Activated T-helper 17 cell treated with anti-CD3 and anti-CD28 coated beads, Interleukin-2, amount 50 U/mL, for 72 hours (primary cell): ENCODE measurements at places on chromosomes 7 and 10.

DNA sequence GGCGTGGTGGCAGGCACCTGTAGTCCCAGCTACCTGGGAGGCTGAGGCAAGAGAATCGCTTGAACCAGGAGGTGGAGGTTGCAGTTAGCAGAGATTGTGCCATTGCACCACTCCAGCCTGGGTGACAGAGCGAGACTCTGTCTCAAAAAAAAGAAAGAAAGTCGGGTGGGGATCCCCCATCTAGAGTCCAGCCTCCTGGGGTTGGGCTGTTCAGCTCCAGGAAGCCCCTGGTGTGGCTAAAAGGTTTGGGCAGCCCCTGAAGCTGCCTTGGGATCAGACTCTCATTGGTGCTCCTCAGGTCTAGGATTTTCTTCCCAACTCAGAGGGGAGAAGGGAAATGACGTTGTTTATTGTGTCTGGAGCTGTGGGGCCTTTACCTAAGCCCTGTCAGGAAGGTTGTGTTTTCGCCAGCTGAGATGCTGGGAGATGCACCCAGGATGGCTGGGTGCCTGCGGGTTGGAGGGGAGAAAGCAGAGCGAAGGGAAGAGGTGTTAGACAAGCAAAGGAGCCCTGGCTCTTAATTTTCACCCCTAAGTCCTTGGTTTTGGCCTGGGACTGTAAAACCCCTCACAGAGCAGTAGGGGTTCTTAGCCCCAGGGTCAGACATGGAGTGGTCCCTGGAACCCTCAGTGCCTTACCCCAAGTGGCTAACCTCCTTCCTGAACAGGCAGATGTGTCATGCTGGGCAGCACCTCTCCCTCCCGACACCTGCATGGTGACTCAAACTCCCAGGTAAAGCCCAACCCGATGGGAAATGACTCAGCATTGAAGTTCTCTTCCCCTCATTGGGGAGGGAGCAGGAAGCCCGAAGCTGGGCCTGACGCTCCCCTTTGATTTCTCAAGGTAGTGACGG lies 21.1 kb downstream of the PLAU start:
- ATAC-seq: peak; percentile 97

DNA sequence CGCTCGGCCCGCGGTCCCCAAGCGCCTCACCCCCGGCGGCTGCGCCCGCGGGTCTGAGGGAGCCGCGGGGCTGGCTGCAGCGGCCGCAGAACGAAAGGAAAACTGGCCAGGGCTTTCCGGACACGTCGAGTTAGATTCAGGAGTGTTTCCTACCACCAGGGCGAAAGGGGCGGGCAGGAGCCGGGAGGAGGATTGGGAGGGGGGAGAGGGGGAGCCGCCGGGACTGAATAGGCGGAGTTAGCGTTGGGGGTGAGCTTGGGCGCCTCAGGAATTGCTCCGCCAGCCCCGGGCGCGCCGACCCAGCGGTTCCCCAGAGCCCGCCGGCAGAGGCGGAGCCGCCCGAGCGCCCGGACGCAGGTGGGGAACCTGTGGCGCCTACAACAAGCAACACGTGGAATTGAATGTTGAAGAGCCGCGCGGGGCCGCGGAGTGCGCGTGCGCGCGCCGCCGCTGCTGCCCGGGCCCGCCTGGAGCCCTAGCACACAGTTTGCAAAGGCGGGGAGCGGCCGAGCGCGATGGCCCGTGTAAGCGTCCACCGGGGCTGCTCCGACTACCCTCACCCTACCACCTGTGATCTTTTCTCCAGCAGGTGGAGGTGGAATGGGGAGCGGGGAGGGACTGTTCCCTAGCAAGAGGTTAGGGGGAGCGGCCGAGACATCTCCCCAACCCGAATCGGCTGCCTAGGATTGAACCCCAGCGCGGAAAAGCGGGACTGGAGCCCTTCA lies at the start of gene CADPS2:
Gene CADPS2, minus strand, starts transcription at position 104 of the 725 bp plus-strand sequence. CDS start 123 bp downstream, outside the sequence.
- ATAC-seq: peak; percentile 19

- no peak for ATAC-seq
Measured at GRCh38 chr10:62000037-62000603, 98.6 kb downstream of the ARID5B start.

- peak; percentile 46 for ATAC-seq
Measured at GRCh38 chr10:5387169-5387568, 17.5 kb downstream of the TUBAL3 start.

DNA sequence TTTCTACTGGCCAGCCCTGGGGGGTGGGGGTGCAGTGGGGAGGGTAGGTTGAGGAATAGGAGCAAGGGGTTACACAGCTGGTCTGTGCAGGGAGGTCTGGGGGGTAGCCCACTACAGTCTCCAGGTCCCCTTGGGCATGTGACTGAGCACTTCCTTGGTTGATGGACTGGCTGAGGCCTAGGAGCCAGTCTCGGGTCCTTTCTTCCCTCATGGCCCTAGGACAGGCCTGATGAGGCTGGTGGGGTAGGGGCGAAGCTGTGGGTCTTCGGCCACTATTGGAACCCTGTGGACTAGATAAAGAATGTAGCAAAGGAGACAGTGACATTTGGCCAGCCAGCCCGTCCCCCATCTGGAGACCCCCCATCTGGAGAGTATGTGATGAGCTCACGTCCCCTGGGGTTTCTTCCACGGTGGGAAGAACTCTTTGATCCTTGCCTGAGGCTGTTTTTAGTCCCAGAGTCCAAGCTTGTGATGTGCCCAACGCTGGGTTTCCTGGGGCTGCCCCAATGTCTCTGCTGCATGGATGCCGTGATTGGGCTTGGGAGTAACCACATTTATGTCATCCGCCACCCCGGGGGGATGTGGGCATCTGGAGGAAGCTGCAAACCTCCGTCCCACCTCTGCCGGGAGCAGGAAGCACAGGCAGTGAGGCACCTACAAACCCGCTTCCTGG lies 20.7 kb downstream of the FAM241B start:
- ATAC-seq: peak; percentile 63

DNA sequence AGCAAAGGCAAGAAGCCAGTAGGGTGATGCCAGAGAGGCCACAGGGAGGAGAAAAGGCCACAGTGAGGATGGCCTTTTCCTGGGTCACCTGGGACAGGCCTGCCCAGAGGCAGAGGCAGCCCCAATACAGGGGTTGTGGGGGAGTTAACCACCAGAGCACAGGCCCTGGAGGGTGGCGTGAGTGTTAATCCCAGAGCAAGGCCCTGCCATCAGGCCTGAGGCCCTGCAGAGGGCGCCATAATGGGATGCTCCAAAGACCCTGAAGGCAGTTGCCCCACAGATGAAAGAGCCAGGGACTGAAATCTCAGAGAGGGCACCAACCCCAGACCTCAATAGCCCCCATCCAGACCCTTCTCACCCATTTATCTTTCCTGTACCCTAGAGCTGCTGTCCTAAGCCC lies 23.9 kb downstream of the SLC13A4 start:
- no peak for ATAC-seq

GRCh38 chr10:49598164-49598856 lies 11.8 kb upstream of the SLC18A3 start:
- no peak for ATAC-seq

GRCh38 chr10:118564652-118565051 lies 30.8 kb downstream of the PRLHR start:
- ATAC-seq: no peak

- no peak for ATAC-seq
Measured at GRCh38 chr7:129561677-129562359, 49.7 kb upstream of the NRF1 start.

- peak; percentile 39 for ATAC-seq
Measured at GRCh38 chr10:100621360-100622205, 85.8 kb downstream of the HIF1AN start.

DNA sequence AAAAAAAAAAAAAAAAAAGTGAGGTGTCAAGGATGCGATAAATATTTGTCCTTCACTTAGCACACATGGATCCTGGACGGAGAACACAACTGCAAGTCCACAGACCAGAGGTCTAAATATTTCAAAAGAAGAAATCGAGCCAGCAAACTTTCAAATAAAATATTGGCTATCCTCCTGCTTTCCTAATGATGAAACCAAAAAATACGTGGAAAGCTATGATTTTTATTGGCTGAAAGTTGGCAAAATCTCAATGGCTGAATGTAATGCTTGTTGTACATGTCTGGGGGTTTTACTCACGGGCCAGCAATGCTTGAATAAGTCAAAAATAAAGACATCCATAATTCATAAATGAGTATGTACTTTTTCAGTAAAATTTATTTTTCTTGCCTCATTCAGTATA lies 19.0 kb upstream of the MGMT start:
- no peak for ATAC-seq

DNA sequence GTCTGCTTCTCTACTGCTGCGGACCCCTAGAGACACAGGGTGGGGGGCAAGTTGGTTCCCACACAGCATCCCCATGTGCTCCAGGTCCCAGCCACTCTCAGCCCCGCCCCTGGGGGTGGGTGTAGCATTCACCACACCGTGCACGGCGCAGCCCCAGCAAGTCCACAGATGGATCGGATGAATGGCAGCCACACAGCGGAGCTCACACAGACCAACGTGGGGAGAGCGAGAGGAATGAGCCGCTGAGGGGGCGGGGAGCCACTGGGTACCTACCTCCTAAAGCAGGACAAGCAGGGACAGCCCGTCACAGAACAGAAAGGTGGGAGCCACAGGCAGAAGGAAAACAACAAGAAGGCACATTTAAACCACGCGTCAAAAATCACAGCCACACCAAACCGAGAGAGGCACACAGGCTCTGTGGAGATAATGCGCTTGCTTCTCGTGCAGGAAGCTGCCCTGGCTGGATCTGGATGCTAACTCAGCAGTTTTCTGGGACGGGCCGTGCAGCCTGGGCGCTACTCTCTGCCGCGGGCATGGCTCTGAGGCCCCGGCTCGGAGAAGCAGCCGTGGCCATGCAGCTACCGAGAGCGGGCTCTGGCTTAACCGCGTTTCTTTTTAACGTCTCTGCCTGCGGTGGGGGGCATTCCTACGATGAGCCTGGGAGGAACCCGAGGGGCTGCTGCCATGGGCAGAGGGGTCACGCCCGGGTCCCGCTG lies 102.5 kb downstream of the CYTH3 start:
- no peak for ATAC-seq

- ATAC-seq: no peak
Measured at GRCh38 chr7:107818622-107819021, 15.6 kb upstream of the SLC26A3 start.

DNA sequence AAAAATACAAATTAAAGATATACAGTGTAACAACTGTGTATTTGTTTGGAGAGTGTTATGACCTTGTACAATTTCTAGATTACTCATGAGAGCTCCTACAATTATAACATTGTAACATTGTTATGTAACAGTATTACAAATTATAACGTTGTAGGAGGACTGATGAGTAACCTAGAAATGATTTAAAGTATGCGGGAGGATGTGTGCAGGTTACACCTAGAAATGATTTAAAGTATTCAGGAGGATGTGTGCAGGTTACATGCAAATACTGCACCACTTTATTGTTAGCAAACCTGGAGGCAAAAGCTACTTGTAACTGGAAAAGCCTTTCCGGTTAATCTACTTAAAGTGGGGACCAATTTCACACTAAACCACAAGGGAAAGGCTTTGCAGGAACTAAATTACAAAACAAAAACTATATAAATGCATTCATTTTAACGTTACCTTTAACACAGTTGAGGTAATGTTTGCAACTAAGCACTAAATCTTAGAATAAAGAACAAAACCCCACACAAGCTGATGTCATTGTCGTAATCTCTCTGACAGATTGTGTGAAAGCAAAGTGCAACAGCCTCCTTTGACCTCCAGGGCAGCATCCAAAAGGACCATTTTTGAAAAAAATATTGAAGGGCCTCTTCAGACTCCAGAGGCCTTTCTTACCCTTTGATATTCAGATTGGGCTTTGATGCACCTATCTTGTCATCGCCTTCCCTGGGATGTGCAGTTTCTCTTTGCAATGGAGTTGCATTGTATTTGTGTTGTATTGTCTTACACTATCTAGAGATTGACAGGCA lies 522.1 kb upstream of the FOXK1 start:
- no peak for ATAC-seq

GRCh38 chr10:12081470-12081869 lies 12.7 kb downstream of the DHTKD1 start:
- no peak for ATAC-seq

GRCh38 chr10:14904316-14904732 lies 25.7 kb downstream of the SUV39H2 start:
- no peak for ATAC-seq

DNA sequence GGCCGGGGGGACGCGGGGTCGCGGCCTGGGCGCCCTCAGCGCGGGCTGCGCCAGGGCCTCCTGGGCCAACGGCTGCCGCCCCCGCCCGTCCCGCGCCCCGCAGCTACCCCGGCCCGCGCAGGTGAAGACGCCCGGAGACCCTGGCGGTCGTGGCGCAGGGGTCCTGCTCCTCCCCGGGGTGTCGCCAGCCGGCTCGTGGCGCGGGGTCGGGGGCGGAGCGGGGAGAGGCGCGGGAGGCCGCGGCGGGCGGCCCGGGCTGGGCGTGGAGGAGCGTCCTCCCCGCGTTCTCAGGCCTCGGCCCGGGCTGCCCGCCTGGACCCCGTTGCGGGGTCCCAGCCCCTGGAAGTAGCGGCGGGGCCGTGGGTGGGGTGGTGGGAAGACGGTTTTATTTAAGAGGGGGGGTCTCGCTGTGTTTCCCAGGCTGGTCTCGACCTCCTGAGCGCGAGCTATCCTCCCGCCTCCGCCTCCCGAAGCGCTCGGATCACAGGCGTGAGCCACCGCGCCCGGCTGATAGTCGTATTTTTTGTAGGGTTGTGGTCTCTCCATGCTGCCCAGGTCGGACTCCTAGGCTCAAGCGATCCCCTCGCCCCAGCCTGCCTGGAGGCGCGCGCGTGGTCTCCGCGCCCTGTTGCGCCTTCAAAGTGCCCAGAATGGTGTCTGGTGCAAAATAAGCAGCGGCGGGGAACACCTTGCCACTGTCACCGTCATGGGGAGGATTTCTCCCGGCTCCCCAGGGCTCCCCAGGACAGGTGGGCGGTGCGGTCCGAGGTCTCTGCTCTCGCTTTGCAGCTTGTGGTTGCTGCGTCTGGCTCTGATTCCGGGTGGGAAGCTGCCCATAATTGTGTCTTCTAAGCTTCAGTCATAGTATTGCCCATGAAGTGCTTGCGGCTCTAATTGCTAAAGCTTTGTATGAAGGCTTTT lies 15.3 kb upstream of the SUN1 start:
- peak; percentile 30 for ATAC-seq

DNA sequence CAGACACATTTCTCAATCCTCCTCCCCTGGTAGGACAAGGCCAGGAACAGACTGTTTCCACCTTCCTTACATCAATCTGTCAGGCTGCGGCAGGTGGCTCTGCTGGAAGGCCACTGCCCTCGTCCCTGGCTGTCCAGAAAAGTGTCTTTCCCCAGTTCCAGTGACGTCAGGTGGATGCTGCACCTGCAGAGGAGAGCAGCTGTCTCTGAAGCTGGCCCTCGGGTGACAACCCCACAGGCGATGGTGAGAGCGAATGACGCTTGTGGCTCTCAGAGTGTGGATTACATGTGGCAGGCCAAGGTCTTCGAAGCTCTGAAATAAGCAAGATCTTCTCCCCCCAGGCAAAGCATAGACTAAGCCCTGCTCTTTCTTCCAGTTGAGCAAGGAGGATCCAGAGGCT lies 146.9 kb upstream of the RET start:
- no peak for ATAC-seq

GRCh38 chr7:28999895-29000716 lies 42.0 kb upstream of the TRIL start:
- no peak for ATAC-seq
